T-helper 2 cell (primary cell): ENCODE measurements at places on chromosomes 12 and 14.

DNA sequence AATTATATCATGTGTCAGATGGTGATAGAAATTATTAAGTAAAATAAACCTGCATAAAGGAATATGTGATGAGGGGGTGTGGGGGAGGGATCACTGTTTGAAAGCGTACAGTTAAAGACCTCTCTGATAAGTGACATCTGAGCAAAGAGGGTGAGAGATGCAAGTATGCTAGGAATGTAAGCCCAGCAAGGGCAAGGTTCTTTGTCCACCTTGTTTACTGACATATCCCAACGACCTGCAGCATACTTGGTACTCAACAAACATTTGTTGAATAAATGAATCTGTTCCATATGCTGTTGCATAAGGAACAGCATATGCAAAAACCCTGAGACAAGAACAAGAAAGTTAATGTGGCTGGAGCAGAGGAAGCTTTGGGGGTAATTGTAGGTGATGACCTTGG lies 12.0 kb upstream of the MDM1 start:
- DNase-seq = no peak

DNA sequence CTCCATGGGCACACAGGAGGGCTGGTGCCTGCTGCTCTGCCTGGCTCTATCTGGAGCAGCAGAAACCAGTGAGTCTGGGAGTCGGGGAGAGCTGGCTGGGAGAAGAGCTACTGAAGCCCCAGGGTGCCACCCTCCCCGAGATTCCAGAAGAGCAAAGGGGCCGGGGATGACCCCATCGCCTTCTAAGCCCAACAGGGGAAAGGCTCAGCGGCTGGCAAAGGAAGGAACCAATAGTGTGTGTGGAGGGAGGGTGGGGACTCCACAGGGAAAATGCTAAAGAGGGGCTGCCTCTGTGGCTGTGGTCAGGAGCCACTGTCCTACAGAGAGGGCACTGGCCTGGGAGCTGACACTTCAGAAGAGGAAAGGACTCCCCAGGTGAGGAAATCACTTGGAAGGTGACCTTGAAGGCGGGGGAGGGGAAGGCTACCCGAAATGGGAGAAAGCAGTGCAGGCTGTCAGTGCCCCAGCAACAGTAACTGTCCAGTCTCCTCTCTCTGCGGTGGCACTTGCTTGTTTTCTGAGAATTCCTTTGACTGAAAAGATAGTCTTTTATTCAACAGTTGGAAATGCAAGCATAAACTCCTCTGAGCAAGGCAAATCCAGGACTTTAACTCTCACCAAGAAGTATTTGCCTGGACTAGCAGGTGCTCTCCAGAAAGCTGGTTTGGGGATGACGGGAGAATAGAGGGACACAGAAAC lies 552 bp downstream of the TAPBPL start:
- DNase-seq = no peak

DNA sequence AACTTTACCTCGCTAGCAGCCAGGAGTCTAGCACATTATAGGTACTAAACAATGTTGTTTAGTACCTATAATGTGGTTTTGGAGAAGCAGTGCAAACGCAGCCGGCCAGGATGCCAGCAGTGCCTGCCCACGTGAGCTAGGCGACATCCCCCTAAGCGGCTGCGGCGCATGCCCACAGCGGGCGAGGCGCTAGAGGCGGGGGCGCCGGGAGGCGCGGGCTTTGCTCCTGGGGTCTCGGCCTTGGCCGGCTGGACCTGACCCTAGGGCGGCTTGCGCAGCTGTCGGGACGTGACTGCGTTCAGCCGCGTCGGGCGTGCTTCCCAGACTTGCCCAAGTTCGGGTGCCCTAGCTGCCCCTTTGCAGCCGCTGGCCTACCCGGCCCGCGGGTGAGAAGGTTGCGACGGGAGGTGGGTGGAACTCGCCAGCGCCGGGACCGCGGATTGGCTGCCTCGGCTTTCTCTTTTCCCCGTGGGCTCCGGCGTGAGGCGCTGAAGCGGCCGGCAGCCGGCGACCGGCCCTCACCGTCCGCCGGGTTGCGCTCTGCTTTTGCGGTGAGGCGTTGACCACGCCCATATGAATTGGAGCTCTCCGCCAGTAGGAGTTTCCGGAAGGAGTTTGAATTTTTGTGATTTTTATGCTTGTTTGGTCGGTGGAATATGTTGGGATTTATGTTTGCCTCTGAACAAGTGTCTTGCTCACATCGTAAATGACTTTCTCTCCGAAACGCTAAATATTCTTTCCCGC lies at the start of gene TMEM19:
TMEM19 (plus strand) TSS at position 169 of the 744 bp plus-strand sequence. CDS start 599 bp downstream, outside the sequence.
- peak; percentile 62 for DNase-seq

GRCh38 chr14:104788161-104788818 lies 7.3 kb downstream of the AKT1 start:
- DNase-seq = no peak

DNA sequence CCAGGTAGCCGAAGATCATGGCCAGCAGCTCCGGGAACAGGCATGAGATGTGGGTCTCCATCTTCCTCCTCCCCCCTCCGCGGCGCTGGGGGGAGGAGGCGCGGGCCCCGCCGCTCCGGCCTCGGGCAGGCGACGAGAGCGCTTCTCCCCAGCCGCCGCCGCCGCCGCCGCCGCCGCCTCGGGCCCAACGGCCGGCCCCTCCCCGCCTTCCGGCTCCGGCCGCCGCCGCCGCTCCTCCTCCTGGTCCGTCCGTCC lies 448 bp downstream of the FBXL14 start:
- no peak for DNase-seq

DNA sequence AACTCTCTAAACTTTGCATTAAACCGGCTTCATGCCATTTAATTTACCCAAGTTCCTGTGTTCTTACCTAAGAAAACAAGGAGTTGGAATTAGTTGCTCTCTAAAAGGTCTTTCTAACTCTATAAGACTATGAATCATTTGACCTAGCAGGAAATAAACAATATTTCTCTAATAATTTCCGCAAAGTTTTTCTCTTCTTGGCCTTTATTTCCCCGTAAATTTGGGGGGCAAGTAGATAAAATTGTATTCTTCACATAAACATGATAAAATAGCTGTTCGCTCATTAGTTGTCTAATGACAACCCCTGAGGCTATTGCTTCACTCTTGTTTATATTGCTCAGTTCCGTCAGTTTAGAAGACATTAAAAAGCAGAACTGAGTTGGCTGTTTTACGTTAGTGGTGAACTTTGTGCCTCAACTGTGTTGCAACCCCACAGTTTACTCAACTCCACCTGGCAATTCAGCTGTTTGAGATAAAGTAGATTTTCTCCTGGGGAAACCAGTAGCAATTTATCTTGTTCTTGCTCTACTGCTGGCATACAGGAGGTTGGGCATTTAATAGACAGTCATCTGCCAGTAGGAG lies 74.7 kb downstream of the BTG1 start:
- DNase-seq = no peak

DNA sequence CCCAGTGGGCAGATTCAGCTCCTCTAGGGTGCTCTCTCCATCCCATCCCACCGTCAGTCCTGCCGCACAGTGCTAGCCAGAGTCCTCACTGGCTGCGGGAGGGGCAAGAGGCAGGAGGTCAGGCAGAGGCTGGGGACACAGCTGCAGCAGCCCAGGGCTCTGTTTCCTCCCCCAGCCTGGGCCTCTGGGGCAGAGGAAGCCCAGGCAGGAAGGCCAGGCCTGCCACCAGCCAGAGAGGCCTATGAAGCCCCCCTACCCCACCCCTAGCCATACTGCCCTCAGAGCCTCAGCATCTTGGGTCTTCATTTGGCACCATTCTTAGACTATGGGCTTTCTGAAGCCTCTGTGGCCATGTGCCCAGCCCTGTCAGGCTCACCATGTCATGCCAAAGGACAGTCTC lies 3.4 kb downstream of the ACVRL1 start:
- no peak for DNase-seq

DNA sequence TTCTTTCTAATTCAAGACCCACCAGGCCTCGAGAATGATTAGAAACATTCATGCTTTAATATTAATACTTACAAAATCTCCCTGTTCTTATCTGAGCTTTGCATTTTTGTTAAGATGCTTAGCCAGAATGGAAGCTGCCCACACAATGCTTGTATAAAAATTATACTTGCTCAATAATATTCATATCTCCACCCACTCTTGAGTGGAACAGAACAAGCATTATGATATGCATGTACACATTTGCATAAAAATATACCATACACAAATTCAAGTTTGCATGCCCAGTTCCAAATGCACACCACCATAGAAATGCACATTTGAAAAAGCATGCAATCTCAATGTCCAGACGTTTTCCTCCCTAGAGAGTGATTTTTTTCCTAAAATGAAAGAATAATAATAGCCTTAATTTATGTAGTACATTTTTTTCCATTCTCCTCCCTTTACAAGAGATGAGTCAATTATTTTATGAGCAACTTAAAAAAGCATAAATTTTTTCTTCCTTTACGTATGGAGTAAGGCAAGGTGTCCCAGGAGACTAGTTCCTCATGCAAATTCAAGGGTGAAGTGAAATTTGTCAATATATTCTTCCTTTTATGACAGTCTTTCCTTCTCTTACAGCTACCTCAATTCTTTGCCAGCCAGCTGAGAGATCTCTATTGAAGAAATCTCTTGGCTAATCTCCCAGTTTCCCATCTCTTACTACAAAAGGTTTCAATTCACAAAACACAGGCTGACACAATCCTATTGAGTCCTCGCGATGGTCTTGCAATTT lies 313.1 kb upstream of the GARIN6 start:
- DNase-seq = no peak

- DNase-seq = no peak
These were observed 465.9 kb downstream of the BCAT1 start for GRCh38 chr12:24482882-24483604.

DNA sequence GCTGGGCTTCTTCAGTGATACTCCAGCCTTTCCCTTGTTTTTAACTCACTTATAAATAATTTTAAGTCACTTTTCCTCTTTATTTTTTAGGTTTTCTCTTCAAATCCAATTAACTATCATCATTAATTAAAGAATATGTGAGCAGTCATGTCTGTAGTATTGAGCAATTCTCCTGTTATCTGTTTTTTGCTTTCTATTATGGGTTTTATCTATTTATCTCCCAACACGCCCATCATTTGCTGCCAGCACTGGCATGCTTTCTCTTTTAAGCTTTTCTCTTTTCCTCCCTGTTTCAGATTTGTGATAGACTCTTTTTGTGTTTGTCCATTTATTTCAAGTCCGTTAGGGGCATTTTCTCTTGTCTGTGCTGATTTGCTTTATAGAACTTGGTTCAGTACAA lies 72.3 kb downstream of the CRADD start:
- DNase-seq = no peak

- DNase-seq = no peak
These were observed 185.7 kb upstream of the PPFIA2 start for GRCh38 chr12:81944886-81945285.

DNA sequence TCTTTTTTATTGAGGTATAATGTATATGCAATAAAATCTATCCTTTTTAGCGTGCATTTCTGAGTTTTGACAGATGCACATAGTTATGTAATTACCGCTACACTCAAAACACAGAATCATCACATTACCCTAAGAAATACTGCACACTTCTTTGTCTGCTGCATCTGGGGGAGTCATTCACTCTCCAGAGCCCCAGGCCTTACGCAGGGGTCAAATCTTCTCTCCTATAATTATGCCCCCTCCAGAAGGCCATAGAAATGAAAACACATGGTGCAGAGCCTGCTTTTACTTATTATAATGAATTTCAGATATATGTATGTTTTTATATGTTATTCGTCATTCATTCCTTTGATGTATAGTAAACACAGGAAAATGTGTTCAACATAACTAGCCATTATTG lies 296.5 kb upstream of the TMEM132C start:
- DNase-seq = no peak

DNA sequence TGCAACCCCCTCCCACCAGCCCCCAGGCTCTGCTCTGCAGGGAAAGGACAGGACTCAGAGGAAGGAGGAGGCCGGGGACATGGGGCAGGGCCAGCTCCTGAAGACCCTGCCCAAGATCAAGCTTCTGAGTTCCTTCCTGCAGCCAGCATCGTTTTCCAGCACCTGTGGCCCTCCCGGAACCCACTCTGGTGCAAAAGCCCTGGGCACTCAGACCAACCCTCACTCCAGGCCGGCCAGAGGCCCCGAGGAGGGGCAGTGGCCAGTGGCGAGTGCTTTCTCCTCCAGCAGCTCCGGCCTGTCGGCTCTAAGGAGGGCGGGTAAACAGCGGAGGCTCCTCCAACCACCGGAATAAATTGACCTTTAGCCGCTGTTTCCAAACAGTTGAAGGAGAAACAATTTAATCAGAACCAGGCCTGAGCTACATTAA lies 10.8 kb downstream of the TMEM179 start:
- DNase-seq = no peak

- DNase-seq = no peak
These were observed 249.6 kb upstream of the TBX3 start for GRCh38 chr12:114933428-114934160.

DNA sequence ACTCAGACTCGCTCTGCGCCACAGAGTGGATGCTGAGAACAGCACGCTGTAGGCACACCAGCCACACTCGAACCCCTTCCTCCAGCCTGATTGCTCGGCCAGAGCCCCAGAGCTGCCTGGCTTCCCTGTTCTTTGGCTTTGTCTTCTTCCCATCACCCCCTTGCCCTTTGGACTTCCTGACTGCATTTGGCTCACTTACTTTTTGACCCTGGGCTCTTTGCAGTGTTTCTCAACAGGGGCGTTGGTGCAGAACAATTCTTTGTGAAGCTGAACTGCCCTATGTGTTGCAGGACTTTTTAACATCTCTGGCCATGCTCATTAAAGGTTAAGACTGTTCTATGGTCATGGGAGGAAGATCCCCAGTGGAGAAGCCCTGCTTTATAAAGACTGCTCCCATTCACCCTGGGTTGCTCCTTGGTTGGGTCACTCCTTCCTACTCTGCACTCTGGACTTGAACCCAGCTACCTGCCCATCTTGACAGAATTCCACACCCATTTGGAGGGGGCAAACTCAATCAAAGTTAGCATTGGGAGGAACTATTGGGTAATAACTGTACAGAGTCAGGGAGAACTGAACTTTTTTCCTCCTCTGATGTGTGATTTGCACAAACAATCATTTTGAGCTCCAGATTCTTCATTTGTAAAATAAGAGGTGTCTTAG lies 127.7 kb upstream of the PLEKHG7 start:
- no peak for DNase-seq

- DNase-seq = no peak
These were observed 94.1 kb downstream of the LGMN start for GRCh38 chr14:92654239-92654901.

- DNase-seq = no peak
These were observed 65.0 kb downstream of the FOXN4 start for GRCh38 chr12:109244073-109244472.
